Activated gamma-delta T cell (primary cell): ENCODE measurements at places on chromosomes 13 and 19.
A peak's percentile ranks its signal among the peaks of the same experiment; 100 is the strongest.

DNA sequence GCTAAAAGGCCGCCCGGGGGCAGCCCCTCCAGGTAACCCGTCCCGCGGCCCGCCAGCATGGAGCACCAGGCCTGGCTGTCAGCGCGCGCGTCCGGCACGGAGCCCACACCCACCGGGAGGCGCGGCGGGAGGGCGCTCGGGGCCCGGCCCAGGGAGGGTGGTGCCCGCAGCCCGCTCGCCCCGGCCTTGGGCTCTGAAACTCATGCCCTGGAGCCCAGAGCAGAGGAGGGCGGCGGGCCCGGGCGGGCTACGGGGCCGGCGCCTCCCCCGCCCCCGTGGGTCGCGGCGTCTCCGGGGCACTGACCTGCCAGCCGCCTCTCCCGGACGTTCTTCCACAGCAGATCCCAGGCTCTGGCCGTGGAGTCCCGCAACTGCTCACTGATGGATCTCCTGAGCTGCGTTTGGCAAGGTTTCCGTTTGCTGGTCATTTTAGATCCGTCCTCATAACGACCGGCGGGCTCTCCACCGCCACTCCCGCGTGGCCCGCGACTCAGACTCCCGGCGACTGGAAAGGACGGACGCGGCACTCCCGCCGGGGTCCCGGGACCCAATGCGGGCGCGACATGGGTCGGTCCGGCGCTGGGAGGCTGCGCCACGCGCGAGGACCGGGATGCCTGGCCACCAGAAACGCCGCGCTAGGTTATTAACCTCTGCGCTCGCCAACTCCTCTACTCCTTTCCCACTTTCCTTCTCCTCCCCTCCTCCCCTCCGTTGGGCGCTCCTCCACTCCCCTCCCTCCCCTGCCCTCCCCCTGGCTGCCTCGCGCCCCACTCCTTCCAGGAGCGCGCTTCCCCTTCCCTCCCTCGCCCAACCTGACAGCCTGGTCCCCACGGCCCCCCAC, 64.7 kb upstream of the STARD13 start:
- DNase-seq, result no peak

DNA sequence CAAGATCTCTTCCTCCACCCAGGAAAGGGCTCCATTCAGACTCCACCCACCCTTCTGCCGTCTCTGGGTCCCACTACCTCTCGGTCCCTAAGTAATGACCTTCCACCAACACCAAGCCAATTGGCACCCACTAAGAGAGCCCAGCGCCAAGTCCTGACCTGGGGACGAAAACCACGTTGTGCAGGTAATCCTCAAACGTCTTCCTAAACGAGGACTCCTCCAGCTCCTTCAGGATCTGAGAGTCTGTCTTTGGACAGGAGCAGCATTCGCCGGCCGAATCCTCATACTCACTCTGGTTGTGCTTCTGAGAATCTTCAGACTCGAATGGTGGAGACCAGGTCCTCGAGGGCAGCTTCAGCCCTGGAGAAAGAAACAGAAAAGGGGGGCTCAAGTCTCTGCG, 83.1 kb downstream of the ZNF557 start:
- no peak for DNase-seq

GRCh38 chr19:13097463-13098258, 5.0 kb downstream of the LYL1 start:
- no peak for DNase-seq

DNA sequence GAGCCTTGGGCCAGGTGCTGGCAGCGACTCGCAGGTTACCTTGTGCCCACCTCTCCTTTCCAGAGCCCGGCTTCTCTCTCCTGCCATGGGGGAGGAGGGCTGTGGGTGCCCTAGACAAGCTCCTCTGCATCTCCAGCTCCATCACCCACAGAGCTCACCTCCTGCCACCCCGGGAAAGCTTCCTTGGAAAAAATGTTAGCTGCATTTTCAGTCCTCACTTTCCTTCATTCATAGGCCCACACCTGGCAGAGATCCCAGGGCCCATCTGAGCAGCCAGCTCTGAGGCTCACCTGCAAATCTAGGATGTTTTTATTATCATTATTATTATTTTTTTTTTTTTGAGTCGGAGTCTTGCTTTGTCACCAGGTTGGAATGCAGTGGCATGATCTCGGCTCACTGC, 36.8 kb downstream of the ZFR2 start:
- no peak for DNase-seq

- peak; percentile 37 for DNase-seq
These were observed 5.7 kb downstream of the COMP start for GRCh38 chr19:18785179-18786124.

GRCh38 chr13:44764302-44764692, 188.2 kb upstream of the TSC22D1 start:
- DNase-seq, result no peak

GRCh38 chr13:77028202-77028601, 1.2 kb upstream of the FBXL3 start:
- DNase-seq, result no peak

GRCh38 chr19:40831502-40832430, 18.5 kb downstream of the CYP2A6 start:
- no peak for DNase-seq

- DNase-seq, result no peak
These were observed 5.2 kb upstream of the ZNF554 start for GRCh38 chr19:2814426-2814825.

DNA sequence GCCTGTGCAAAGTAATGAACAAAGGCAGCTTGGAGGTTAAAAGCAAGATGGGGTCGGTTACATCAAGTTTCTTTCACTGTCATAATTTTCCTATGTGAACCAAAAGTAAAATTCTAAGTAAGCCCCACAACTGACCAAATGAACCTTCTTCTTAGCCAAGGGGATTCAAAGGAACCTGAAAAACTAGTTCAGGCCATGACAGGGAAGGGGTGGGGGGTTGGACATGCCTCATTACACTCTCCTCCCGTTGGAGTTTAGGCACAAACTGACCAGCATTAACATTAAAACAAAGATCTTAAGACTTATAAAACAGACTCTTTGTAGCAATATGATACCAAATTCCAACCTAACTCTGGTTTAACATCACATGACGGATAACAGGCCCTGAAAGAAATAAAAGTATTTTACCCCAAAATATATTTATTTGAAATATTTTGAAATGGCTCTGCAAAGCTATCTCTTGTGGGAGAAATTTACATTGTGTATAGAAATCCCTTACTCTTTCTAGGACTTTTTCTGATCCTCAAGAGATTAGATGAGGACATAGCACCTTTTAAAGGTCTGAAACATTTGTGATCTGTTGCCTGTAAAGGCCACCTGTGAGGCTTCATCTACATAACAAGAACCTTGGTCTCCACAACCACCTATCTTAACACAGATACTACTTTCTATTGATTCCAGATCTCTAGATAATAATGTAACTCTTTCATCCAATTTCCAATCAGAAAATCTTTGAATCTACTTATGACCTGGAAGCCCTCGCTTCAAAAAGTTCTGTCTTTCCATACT, 1829.0 kb upstream of the MIR17HG start:
- no peak for DNase-seq

DNA sequence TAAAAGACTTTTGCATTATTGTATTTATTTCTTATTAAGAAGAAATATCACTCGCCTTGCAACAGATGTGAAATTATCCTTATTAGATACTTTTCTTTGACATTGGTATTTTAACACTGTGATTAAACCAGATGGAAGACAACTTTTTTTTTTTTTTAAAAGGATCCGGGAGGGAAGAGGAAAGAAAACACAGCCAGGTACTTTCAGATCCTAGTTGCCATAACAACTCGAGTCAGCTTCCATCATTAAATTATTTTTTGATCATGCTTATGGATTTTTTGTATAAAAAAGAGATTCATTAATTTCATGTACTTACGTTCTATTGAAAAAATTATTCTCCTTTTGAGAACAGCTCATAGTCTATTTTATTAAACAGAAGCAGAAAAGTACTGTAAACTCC, 515.7 kb downstream of the TBC1D4 start:
- no peak for DNase-seq

- no peak for DNase-seq
These were observed 7.3 kb upstream of the HS6ST3 start for GRCh38 chr13:96082640-96083039.

- no peak for DNase-seq
These were observed 121.7 kb downstream of the POSTN start for GRCh38 chr13:37476874-37477273.

DNA sequence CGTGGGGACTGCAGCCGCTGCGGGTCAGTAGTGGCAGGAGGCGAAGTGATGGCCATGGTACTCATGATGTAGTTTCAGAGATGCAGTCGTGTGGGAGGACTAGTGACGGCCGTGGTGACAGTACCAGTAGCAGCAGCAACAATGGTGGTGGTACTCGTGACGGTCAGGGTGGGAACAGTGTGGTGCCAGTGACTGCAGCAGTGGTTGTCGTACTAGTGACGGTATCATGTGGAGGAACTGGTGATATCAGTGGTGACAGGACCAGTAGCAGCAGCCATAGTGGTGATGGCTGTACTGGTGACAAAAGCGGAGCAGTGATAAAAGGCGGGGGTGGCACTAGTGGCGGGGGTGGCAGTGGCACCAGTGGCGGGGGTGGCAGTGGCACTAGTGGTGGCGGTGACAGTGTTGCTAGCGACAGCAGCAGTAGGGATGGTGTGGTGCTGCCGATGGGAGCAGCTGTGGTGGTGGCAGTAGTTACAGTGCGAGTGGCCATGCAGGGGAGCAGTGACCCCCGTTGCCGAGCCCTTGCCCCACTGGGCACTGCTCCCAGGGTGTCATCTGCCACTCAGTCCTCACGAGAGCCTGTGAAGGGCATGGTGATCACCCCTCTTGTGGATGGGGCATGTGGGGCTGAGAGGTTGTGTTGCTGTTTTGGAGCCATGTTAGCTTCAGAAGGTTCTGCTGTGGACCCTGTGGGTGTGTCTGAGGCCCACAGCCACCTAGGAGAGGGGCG, 22.7 kb downstream of the ADPRHL1 start:
- no peak for DNase-seq

GRCh38 chr19:49557641-49558325, 22.6 kb downstream of the NOSIP start:
- no peak for DNase-seq

GRCh38 chr19:7292950-7293761, 1.1 kb downstream of the INSR start:
- DNase-seq, result no peak

- DNase-seq, result no peak
These were observed 31.5 kb downstream of the KLF5 start for GRCh38 chr13:73090116-73090822.

DNA sequence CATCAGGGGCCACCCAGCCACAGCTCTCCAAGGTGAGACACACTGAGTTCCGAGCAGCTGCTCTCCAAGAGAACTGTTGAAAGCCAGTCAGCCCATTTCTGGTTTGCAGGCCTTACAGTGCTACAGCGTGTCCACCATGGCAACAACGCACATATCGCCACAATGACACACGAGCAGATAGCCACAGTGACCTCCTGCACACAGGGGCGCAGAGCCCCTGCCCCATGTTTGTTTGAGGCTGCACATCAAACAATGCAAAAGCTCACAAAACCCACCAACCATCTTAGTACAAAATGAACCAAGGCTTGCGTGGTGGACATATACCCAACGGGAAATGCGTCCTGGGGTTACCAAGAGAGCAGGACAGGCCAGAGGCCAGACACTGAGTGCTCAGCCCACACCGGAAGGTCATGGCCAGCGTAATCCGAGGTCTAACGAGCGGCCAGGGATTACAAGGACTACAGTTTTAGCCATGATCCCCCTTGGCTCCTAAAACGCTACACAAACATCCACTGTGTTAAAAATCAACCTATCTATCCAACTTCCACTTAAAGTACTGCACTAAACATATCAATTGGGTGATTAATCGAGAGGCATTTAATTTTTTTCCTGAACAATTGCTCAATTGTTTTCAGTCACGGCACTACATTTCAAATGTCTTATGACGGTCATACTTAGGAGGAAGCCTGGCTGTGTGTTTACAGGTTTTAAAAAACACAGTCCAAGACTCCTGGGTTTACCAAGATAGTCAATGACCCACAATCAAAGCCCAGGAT, 56.0 kb downstream of the STK24 start:
- no peak for DNase-seq

GRCh38 chr13:103255587-103256301, 189.5 kb upstream of the SLC10A2 start:
- DNase-seq, result no peak

DNA sequence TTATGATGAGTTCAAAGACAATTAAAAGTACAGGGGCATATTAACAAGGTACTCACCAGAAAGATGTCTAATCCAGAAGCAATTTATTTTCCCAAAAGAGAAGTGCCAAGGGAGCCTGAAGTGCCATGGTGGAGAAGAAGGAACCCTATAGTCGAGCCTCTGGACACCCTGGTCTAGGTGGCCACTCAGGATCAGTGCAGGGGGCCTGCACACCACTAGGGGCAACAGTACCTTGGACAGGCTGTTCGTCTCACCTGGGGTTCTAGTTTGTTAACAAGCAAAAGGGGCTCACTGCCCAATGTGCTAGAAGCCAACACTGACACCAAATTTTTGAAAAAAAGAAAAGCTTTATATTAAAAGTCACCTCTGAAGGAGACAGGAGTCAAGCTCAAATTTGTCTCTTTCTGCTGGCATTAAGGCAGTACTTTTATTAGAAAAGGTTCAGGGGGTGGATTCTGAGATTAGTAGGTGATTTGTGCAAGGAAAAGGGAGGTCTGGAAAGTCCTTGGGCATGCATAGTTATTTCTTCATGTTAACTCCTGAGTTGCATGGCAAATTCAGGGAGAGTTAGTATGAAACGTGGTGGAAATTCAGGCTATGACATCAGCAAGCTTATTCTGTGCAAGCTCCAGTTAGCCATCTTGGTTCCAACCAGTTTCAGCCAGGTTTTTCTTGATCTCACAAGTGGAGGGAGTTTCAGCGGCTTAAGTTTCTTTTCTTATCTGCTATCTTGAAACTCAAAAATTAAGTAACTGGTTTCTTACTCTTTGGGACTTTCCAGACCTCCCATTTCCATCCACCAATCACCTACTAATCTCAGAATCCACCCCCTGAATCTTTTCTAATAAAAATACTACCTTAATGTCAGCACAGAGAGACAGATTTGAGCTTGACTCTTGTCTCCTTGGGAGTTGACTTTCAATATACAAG, 884 bp upstream of the CBY2 start:
- DNase-seq, result no peak

- DNase-seq, result no peak
These were observed 751 bp downstream of the GRAMD1A start for GRCh38 chr19:35000647-35001501.

DNA sequence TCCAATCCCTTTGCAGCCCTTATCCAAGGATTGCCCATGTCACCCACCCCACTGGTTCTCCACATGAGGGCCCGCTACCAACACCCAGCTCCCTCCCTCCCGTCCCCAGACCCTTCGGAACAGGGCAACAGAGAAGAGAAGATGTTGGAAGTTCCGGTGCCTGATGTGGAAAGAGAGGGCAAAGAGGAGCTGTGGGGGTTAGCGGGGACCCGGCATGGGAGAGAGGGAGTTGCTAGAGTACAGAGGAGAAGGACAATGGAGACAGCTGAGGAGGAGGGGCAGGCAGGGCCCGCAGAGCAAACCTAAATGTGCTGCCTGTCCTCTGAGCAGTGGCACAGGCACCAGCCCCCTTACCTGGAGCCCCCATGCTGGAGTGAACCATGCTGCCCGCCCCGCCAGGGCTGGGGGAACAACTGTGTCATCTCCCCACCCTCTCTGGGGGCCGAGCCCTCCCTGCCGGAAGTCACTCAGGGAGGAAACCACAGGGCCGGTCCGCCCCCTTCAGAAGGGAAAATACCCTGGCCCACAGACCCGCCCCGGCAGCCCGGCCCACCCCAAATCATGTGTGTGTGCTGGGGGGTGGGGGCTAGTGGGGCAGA, at the start of gene POU2F2:
Gene POU2F2 (minus strand): TSS at position 417 of the 599 bp plus-strand sequence. CDS start 35 bp downstream, at position 382.
- peak; percentile 69 for DNase-seq
